Left lung (tissue), 14 donors: ENCODE measurements at places on chromosomes 5 and 9. TPM values are rescaled to one million over a fixed set of nuclear protein-coding genes. Genes with fewer than 3 reads are reported as not detected.

DNA sequence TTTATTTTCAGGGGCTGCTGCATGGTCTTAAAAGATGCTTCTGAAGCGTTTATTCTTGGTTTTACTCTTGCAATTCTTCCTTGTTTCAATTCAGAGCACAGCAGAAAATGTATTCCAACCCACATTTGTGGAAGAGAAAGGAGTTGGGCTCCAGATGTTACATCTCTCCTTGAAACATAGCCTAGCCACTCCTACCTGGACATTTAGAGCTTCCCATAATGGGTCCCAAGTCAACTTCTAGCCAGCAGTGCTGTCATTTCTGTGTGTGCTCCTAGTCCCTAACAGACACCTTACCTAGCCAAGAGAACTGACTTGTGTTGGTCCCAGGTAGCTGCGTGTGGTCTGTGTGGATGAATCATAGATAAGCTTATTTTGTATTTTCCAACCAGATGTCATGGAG, 61.2 kb upstream of the ANKRD55 start:
- no peak for DNase-seq

DNA sequence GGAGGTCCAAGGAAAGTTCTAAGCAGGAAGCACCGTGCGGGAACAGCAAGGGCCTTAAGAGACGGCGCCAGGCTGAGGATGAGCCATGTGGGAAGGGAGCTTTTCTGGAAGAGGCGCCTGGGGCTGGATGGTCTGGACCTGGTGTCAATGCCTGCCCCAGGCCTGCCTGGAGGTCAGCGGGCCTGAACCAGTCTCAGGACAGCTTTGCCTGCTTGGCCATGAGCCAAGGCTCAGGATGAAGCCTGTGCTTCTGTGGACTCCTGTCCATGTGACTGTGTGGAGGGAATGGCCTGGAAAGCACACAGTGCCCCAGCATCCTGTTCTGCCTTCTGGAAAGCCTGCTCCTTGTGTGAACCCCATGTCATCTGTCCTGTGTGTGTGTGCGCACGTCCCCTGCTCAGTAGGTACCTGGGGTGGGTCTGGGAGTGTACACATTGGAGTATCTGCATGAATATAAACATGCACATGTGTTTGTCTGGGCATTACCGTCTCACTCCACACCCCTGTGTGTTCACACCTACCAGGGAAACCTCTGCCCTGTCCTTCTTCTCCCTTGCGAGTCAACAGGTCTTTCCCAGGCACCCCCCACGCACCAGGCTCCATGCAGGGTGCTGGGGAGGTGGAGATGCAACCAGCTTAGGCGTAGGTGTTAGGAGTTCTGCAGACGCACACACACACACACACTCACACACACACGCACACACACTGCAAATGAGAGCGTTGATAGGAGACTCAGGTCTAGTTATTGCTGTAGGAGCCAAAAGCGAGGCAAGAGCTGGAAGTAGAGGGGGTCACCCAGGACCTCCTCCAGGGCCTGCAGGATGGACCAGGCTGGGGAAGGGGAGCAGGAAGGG, 24.8 kb downstream of the DAB2IP start:
- no peak for DNase-seq

- DNase-seq = no peak
Observed at GRCh38 chr5:17069995-17070511, 134.0 kb upstream of the MYO10 start.

DNA sequence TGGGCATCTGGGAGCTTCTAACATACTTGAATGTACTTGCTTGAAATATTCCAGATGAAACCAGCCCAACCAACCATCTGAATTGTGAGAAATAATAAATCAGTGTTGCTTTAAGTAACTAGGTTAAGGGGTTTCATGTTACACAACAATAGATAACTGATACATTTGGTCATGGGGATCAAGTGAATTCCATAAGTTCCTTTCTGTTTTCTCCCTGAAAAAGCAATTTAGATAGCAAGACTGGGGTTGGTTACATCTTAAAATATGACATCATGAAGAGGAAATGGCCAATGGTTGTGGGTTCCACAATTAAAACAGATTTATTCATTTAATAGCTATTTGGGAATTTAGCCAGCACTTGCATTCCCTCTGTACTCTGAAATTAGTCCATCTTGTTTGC, 559.7 kb downstream of the TLR4 start:
- DNase-seq = no peak

DNA sequence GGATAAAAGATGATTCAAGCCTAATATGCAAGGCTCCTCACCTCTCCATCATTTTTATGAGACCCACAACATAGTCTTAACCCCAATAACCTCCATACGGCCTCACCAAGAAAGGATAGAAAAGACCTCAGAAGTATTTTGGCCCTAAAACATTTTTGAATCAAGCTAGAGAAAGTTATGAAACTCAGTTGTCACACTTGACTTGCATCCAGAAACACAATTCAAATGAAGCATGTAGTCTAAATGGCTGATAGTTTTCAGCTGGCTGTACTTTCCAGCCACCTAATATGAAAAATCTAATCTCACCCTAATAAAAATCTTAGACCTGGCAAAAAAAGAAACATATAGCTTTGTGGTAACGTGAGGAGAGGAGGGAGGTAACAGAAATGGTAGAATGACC, 116.1 kb downstream of the ARL15 start:
- peak; percentile 47 for DNase-seq

DNA sequence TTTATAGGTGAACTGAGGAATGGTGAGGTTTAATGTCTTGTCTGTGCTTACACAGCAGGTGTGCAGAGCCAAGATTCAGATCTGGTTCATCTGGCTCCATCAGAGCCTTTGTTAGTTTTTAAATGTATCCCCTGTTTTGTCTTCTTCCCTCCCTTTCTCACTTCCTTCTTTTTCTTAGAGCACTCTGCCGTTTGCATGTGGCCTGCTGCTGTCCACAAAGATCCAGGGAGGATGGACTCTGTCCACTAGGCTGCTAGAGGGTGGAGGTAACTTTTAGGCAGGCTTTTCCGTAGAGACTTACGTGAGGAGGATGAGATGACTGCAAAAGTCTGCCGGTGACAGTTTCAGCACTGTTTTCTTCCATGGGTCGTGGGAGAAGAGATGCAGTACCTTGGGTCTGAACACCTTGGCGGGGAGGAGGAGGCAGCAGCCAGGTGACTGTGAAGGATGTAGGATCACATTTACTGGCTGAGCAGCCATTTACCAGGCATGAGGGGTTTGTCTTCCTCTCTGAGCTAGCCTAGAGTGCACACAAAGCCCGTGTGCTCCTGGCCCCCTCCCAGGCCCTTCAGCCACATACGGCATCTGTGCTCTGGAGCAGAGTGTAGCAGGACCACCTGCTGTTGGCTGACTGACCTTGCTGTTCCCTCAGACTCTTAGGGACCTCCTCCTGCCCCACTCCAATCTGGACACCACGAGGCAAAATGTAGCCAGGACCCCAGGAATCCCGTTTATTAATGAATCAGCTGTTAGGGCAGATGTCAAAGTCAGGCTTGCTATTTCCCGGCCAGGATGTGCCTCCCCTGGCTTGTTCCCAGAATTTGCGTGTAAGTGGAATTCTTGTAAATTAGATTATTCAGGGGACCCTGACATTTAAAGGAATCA, 1.8 kb downstream of the NTMT1 start:
- DNase-seq = no peak

DNA sequence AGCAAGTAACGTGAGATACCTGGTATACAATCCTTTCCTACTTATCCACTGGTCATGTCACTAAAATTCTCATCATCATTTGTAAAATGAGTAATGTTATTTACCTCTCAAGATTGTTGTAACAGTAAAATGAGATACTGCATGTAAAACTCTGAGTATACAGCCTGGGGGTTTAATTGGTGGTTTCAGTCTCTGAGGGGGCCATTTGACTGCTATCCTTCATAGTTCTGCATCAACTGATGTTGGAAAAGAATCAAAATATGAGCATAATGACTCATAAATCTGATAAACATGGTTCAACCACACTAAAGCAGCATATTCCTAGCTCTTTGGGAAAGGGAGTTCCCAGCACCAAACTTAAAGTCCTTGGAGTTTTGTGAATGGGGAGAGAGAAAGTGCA, 181.0 kb upstream of the GHR start:
- DNase-seq = no peak

- no peak for DNase-seq
Observed at GRCh38 chr9:127720031-127720864, 4.4 kb downstream of the TTC16 start.

- no peak for DNase-seq
Observed at GRCh38 chr5:97543166-97543565, 360.1 kb upstream of the RIOK2 start.

DNA sequence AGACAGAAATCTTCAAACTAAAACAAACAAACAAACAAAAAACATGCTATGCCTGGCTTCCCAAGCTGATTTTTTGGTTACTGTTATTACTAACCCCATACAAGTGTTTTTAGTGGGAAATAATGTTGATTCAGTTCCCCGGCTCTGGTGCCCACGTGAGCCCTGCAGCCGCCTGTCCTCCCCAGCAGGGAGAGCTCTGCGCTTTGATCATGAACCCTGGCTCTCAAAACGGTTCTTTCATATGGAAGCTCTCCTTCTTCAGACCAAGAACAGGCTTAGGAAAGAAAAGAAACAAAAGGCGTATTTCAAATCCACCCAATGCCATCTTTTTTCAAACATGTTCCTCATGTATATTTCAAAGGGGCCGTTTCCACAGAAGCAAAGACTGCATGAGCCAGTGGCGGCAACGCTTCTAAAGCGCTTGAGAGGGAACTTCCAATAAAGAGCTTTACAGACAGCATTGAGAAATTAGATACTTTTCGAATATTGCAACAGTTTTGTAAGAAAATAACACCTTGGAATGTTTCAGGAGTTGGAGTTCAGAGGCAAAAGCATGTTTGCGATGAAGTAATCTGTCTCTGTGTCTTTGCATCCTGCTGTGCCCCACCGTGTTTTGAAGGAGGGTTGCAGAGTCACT, 74.8 kb downstream of the ICE1 start:
- no peak for DNase-seq

Gene GOLM1
- 110 TPM for polyA plus RNA-seq

Gene PCDHGA10
- 4.8 TPM for polyA plus RNA-seq

Gene IL7R
- 16.7 TPM for polyA plus RNA-seq

Gene ACOT12
- polyA plus RNA-seq = 0.63 TPM
